HEK293T (cell line): ENCODE measurements at places on chromosomes 1 and 21.

DNA sequence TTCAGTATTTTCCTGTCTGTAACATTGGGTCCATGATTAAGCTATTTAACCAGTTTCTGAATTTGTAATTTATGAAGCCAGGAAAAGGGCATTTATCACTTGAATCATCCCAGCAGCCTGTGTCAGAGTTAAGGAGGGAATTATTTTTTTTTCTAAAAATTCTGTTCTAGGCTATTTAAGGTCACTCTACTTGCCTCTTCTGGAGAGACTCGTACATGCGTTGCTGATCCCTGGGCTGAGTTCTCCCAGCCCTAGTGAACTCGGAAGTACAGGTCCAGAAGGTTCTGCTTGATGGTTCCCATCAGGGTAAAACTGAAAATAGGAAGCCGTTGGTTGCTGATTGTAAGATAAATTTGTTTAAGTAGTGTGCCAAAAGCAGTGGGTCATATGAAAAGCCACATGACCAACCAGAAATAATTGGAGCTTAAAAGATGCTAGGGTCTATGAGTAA is 90.7 kb downstream of the GPR88 start:
- no peak for DNase-seq

DNA sequence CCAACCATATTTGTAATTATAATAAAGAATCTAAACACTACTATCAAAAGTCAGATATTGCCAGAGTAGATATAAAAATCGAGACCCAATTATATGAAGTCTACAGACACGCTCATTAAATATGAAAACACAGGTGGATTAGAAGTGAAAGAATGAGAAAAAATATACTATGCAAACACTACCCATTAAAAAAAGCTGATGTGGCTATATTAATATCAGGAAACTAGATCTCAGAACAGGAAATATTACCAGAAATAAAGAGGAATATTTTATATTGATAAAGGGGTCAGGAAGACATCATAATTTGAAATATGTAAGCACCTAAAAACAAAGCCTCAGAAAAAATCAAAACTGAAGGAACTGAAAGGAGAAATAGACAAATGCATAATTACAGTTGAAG is 88.3 kb downstream of the URB2 start:
- DNase-seq, result no peak

GRCh38 chr1:232554409-232554808 is 75.5 kb downstream of the SIPA1L2 start:
- DNase-seq, result no peak

GRCh38 chr21:23804866-23805265 is 1802.4 kb downstream of the MRPL39 start:
- no peak for DNase-seq

- DNase-seq, result no peak
Observed at GRCh38 chr1:61812916-61813315, 70.6 kb downstream of the PATJ start.

GRCh38 chr1:200029035-200029821 is 1.7 kb downstream of the NR5A2 start:
- peak; percentile 86 for DNase-seq

GRCh38 chr1:238196516-238196915 is 305.8 kb upstream of the ZP4 start:
- DNase-seq, result no peak

DNA sequence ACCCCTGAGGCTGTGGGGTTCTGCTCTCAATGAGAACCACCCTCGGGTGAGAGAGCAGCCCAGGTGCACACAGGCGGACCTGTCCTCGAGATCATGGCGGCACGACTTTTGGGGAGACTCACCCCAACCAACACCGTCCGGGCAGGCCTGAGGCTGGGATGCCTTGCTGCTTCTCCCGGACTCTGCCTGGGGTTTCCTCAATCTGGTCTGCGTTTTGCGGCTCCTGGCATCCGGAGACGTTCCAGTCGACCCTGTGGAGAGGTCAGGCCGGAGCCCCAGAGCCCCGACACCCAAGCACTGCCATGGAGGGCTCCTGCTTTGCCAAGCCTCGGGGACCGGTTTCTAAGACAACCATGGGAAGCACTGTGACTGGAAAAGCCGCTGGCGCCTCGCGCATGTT is 3879.7 kb downstream of the SRGAP2C start:
- DNase-seq, result no peak

- DNase-seq, result no peak
Observed at GRCh38 chr1:39165049-39165448, 39.4 kb upstream of the MACF1 start.

DNA sequence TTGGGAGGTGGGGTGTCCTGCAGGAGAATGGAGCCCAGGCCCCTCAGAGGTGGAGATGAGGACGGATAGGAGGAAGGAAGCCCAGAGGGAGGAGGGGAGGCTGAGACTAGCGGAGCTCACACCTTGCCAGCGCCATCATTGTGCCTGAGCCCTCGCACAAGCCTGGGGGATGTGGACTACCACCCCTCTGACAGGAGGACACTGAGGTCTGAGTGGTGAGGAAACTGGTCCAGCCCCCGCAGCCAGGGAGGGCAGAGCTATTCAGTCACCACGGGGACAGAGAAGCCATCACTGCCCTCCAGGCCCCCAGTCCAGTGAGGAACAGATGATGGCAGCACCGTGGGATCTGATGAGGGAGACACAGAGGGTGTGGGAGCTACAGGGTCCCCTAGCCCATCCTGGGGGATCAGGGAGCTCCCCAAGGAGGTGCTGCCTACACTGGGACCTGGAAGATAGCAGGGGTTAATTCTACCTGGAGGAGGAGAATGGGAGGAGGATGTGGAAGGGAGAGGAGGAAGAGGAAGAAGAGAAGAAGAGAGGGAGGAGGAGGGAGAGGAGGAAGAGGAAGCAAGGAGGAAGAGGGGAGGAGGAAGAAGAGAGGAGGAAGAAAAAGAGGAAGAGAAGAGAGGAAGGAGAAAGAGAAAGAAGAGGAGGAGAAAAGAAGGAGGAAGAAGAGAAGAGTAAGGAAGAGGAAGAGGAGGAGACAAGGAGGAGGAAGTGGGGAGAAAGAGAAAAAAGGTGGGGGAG is 31.0 kb downstream of the MATN1 start:
- DNase-seq, result no peak

GRCh38 chr1:143698016-143698415 is 273.8 kb downstream of the FAM72C start:
- DNase-seq, result peak; percentile 65

DNA sequence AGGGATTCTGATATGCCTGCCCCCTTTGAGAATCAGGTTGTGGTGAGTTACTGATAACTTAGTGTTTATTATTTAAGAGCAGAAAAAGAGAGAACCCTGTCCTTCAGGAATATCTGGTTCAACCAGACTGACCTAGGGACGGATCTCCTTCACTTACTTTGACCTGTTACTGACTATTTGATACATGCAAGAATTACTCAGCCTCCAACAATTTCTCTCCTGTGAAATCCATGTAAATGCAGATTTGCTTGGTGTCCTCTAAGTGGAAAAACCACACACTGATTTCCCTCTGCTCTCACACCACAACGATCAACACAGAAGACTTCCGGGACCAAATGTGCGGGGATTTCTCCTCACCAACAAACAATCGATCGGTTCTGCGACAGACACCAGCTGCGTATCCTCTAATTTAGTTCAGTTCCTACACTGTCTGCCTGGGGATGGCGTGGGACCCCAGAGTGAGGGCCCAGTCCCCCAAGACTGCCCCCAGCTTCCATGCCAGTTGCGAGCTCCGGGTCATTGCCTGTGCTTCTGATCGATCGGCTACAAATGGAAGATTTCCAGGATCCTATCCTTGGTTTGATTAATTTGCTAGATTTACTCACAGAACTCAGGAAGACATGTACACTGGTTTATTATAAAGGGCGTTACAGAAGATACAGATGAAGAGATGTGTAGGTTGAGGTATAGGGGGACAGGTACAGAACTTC is 51.7 kb downstream of the BACE2 start:
- DNase-seq, result no peak

DNA sequence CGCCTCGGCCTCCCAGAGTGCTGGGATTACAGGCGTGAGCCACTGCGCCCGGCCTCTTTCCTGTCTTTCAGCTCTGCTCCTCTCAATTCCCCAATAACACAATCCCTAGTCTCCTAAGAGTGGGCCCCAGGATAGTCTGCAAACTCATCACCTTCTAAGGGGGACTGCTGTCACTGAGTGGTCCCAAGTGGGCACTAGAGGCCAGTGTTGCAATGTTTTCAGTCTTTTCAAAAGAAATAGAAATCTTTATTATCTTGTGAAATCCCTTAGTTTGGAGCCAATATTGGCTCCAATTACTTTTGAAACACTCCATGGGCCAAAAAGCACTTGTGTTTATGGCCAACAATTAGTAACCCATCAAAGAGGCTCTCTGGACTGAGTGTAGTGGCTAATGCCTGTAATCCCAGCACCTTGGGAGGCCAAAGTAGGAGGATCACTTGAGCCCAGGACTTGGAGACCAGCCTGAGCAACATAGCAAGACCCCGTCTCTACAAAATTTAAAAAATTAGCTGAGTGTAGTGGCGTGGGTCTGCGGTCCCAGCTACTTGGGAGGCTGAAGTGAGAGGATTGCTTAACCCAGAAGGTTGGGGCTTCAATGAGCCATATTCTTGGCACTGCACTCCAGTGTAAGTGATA is 28.6 kb upstream of the ZNF697 start:
- no peak for DNase-seq

GRCh38 chr1:216303690-216304089 is 119.6 kb downstream of the USH2A start:
- no peak for DNase-seq

DNA sequence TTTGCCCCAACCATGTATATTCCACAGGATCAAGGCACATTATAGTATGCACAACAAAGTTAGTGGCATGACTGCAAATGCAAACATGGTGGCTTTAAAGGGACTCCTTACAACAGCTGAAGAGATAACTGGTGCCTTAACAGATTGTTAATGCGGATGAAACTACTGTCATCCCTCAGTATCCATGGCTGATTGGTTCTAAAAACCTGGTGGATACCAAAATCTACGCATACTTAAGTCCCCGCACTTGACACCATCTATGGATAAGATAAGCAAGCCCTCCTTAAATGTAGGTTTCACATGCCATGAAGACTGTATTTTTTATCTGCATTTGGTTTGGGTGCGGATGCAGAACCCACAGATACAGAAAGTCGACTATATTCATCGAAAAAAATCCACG is 73.5 kb downstream of the ZNF644 start:
- DNase-seq, result no peak

GRCh38 chr1:181151378-181152326 is 63.2 kb downstream of the IER5 start:
- DNase-seq, result no peak

- DNase-seq, result no peak
Observed at GRCh38 chr1:35863881-35864625, 19.0 kb upstream of the AGO1 start.

DNA sequence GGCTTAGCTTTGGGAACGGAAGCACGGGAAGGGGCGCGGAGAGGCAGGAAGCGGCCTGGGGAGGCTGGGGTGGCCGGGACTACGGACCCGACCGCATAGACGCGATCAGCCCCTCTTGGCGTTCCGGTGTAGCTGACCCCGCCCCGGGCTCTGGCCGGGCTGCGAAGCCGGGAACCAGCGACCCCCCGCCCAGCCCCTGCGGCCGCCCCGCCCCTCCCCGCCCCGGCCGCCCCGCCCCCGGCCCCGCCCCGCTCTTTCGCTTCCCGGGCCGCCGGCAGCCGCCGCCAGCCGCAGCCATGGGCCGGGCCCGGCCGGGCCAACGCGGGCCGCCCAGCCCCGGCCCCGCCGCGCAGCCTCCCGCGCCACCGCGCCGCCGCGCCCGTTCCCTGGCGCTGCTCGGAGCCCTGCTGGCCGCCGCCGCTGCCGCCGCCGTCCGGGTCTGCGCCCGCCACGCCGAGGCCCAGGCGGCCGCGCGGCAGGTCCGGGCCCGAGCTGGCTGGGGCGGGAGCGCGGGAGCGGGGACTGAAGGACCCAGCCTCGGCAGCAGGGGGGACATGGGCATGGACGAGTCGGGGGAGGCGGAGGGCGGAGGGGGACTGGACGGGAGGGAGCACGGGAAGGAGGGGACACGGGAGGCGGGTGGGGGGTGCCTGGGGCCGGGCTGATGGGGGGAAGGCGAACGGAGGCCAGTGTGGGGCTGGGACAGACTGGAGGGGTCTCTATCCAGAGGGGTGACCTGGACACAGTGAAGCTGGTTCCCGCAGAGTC is at the start of gene SELENON:
SELENON (plus strand) TSS at position 259 of the 768 bp plus-strand sequence; CDS start at position 297, 38 bp downstream.
- peak; percentile 71 for DNase-seq

- DNase-seq, result no peak
Observed at GRCh38 chr1:226405411-226405988, 2.4 kb downstream of the PARP1 start.

GRCh38 chr1:240492832-240493440 is 119.0 kb downstream of the GREM2 start:
- peak; percentile 73 for DNase-seq

GRCh38 chr1:23392125-23392855 is 22.7 kb upstream of the ZNF436 start:
- no peak for DNase-seq

DNA sequence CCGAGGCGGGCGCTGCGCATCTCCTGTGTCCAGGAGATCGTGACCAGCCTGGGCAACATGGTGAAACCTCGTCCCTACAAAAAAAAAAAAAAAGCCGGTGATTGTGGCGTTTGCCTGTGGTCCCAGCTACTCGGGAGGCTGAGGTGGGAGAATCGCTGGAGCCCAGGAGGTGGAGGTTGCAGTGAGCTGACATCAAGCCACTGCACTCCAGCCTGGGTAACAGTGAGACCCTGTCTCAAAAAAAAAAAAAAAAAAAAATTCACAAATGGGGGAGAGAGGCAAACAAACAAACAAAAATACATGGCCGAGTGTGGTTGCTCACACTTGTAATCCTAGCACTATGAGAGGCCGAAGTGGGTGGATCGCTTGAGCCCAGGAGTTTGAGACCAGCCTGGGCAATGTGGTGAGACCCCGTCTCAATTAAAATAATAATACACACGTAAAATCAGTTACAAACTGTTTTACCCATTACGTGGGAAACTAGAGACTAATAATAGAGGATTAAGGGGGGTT is 758 bp downstream of the TATDN3 start:
- no peak for DNase-seq

DNA sequence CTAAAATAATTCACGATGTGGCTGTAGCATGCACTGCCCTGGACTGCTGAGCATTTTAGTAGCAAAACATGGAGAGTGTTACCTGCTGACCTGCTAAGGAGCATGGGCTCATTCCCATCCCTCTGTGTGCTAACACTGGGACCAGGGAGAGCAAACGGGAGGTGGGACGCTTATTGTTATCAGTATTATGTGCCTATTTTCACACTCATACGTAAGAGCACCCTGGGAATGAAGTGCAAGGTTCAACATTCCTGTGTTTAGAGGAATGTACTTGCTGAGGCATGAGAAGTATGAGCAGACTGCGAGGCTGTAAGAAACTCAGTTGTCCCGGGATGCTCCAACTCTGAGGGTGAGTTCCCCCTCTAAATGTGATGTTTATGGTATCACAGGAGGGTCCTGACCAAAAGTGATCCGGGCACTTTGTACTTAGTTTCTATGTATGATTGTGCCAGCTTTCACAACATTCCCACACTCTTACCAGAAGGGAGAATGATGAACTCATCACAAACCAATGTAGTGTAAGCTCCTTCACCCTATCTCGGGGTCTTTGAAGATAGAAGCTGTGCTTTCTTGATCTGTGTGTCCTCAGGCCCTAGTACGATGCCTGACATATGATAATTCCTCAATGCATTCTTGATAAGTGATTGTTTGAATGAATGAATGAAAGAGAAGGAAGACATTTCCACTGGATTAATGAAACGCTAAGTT is 164.8 kb downstream of the KCNJ6 start:
- no peak for DNase-seq

- no peak for DNase-seq
Observed at GRCh38 chr1:175237389-175237788, 44.8 kb upstream of the KIAA0040 start.
